ENCODE measurements at places on chromosomes 6 and 20. TPM values are rescaled to one million over a fixed set of nuclear protein-coding genes. Genes with fewer than 3 reads are reported as not detected.

The FKBP5 gene
- total RNA-seq, result 3.2 TPM

The MYB gene
- 4.8 TPM for total RNA-seq

The NFATC2 gene
- 0.69 TPM for total RNA-seq

The MYCT1 gene
- total RNA-seq, result 4.4 TPM

The OR2B3 gene
- total RNA-seq, result not detected

The SLC2A10 gene
- 8.8 TPM for total RNA-seq

The TFAP2A gene
- total RNA-seq, result 0.46 TPM

The DNAH8 gene
- total RNA-seq, result under 0.01 TPM

The PCNA gene
- total RNA-seq, result 51.9 TPM

The GUCA1A gene
- total RNA-seq, result 4.8 TPM

The SUMO4 gene
- 6.7 TPM for total RNA-seq

The TRIM10 gene
- total RNA-seq, result 0.23 TPM

The RFX6 gene
- total RNA-seq, result not detected

The PTGIS gene
- 11.1 TPM for total RNA-seq

The ADGRF4 gene
- total RNA-seq, result not detected

The SIGLEC1 gene
- total RNA-seq, result 0.23 TPM

Measured in diencephalon (tissue), 1 donor.